ENCODE measurements at places on chromosomes 2 and 18.
A peak's percentile ranks its signal among the peaks of the same experiment; 100 is the strongest.

DNA sequence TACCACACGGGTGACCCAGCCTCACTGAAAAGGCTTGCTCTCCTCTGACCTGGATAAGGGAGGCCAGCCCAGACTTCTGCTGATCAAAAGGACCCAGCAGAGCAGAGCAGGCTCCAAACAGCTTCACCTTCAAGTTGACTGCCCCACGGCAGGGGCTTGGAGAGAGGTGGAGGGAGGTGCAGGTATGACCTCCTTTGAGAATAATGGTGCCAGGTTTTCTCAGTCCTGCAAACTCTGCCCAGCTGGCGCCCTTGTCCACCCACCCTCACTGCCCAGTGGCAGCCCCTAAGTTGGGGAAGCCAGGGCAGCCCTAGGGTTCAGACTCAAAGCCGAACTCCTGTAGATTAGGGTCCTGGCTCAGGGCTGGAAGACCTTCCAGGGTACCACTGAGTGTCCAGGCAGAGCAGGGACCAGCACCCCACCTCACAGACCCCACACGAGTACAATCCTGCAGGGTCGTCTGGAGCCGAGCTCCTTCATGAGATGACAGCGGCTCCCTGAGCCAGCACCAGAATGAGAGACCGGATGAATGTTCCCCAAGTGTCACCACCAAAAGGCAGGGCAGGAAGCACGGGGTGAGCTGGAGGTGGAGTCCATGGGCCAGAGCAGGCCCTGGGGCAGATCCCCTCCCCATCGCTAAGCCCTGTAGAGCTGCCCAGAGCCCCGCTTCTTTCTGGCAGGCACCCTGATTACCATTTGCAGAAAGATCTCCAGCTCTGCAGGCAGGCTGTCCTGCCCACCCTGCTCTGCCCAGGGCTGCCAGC is 3.6 kb upstream of the GPC1 start:
- H3K4me1 ChIP-seq, result peaks cover 31% of the 10 kb centered on the region
- peak; percentile 10 for DNase-seq
- no peak overlapping the region for H3K4me3 ChIP-seq
- no peaks in the 10 kb centered on the region for H3K27me3 ChIP-seq
- H3K27ac ChIP-seq, result no peak overlapping the region
- H3K36me3 ChIP-seq, result no peaks in the 10 kb centered on the region

GRCh38 chr2:193476171-193476800 is 1281.6 kb upstream of the TMEFF2 start:
- H3K4me1 ChIP-seq, result no peaks in the 10 kb centered on the region
- no peak overlapping the region for H3K27ac ChIP-seq
- DNase-seq, result no peak
- no peaks in the 10 kb centered on the region for H3K36me3 ChIP-seq

DNA sequence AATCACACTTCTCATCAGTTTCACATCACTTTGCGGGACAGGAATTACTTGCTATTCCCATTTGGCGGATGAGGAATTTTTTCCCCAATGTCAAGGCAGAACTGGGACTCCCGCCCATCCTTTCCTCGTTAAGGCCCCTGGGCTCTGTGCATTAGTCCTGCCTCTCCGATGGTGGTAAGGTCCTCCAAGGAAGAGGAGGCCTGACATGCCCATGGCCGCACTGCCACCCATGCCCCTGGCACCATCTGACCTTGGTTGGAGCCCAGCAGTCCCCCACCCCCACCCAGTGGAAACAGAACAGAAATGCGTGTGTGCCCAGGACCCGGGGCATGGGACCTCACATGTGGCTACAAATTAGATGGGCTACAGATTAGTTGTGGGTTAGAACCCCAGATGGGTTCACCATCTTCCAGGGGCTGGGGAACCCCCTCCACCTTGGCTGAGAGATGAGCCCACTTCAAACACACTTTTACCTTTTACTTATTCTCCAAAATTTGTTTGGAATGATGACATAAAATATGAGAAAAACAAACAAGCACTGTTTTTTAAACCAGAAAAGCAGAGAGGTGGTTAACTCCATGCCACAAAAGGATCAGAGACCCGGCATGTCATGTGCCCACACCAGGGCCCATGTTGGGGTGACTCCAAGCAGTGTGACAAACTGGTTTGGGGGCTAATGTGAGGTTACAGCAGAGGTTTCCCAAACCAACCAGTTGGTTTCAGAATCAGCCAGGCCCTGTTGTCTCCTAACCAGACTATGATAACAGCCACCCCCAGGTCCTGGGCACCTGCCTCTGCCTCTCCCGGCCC is 11.0 kb upstream of the DUSP2 start:
- no peaks in the 10 kb centered on the region for H3K4me1 ChIP-seq
- H3K36me3 ChIP-seq, result no peaks in the 10 kb centered on the region
- H3K27me3 ChIP-seq, result no peaks in the 10 kb centered on the region
- no peak overlapping the region for H3K4me3 ChIP-seq

DNA sequence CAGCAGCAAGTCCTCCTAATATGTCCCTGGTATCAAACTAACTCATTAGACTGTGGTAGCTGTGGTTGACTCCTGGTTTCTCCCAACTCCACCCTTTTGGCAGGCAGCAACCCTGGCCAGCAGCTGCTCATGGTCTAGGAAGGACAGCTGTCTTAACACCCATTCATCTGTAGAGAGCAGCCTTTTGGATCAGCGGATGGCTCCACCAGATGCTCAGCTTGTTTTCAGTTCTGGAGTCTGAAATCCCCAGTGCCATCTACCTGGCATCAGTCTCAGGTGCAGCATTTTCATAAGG is 100.5 kb downstream of the SPOPL start:
- H3K4me3 ChIP-seq, result no peak overlapping the region
- no peaks in the 10 kb centered on the region for H3K27me3 ChIP-seq
- no peaks in the 10 kb centered on the region for H3K36me3 ChIP-seq
- no peaks in the 10 kb centered on the region for H3K4me1 ChIP-seq
- DNase-seq, result no peak
- H3K27ac ChIP-seq, result no peak overlapping the region

DNA sequence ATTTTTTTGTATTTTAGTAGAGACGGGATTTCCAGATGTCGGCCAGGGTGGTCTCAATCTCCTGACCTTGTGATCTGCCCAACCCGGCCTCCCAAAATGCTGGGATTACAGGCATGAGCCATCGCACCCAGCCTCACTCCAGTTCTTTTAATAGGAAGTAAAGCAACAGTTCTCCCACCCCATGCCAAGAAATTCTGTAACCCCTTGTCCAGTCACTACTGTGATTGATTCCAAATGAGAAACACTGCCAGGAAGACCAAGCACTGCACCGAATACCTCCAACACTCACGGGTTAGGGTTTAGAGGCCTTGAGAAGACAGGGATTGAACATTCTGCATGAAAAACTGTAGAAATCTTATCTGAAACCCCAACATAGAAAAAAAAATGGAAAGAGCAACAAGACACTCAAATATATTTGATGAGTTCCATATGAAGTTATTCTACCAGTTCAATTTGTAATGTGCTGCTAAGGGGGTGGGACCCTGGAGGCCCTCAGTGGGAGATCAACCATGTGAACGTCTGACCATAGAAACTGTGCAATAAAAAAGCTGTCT is 48.2 kb upstream of the BIN1 start:
- no peak overlapping the region for H3K4me3 ChIP-seq
- H3K36me3 ChIP-seq, result no peaks in the 10 kb centered on the region
- H3K27me3 ChIP-seq, result no peaks in the 10 kb centered on the region

DNA sequence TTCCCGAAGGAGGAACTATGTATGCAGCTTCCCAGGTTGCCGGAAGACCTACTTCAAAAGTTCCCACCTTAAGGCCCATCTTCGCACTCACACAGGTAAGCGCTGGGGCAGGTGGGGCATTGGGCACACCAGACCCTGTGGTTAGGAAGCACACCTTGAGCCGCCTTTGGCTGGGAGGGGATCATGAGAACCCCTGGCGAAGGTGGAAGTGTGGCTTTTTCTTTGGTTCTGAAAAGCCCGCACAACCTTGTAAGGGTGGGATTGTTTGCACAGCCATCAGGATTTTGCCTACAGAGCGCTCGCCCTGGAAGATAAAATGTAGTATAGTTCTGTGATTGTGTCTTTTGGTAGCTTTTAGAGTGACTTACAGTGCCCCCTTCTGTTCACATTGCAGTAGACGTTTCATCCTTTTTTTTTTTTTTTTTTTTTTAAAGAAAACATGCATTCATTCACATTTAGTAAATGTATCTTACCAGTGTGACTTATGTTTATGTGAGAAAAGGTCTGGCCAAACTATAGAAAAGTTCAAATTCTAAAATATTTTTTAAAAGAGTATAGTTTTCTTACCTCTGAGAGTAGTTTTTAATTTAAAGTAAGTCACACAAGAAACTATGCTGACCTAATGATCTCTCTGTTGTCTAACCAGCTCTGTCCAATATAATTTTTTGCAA is 5.3 kb downstream of the KLF11 start:
- DNase-seq, result no peak
- no peak overlapping the region for H3K4me3 ChIP-seq
- no peaks in the 10 kb centered on the region for H3K27me3 ChIP-seq

GRCh38 chr2:136399667-136400289 is 281.8 kb upstream of the CXCR4 start:
- no peaks in the 10 kb centered on the region for H3K27me3 ChIP-seq
- no peak for DNase-seq
- no peak overlapping the region for H3K27ac ChIP-seq
- H3K36me3 ChIP-seq, result no peaks in the 10 kb centered on the region
